ENCODE measurements at places on chromosomes 11 and 22. TPM values are rescaled to one million over a fixed set of nuclear protein-coding genes. Genes with fewer than 3 reads are reported as not detected.

DNA sequence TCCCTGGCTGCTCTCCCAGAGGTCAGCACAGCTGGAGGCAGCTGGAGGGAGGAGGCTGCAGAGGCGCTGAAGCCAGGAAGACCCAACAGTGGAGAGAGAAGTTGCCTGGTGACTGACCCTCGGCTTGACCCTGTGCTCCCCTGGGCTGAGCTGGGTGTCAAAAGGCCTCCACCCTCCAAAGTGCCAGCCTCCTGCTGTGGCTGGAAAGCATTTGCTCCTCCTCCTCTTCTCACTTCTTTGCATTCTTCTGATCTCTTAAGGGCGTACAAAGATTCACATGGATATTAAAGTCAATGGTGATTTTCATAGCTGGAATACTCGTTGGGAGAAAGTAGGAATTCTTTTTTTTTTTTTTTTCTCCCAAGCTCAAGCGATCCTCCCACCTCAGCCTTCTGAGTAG lies 91.7 kb downstream of the MED15 start:
- DNase-seq, result no peak

- no peak for DNase-seq
Observed at GRCh38 chr22:19770349-19771220, 10.0 kb downstream of the TBX1 start.

GDPD4 gene
- not detected for polyA plus RNA-seq

APOA5 gene
- not detected for polyA plus RNA-seq

GGTLC2 gene
- not detected for polyA plus RNA-seq

All from cardiac muscle cell (in vitro differentiated cells and primary cell).